ENCODE measurements at places on chromosomes 1 and 21. TPM values are rescaled to one million over a fixed set of nuclear protein-coding genes. Genes with fewer than 3 reads are reported as not detected.

DNA sequence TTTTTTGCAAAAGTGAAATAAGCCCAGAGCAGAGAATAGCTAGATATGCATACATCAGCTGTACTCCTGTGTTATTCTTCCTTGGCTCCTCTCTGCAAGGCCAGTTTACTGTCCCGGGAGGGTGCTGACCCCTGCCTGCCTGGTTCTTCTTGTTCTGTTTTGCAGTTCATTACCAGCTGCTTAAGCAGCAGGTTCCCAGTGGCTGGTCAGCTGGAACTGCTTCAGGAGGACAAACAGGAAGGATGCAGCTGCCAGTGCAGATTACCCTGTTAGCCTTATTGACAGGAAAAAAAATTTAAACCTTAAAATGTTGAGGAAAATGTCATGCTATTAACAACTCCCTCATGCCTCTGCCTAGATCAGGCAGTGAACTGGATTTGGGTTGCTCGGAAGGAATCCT lies 16.0 kb upstream of the LRIG2 start:
- H3K4me3 ChIP-seq = no peak overlapping the region
- no peaks in the 10 kb centered on the region for H3K27me3 ChIP-seq
- H3K36me3 ChIP-seq = no peaks in the 10 kb centered on the region
- H3K4me1 ChIP-seq = peaks cover 5% of the 10 kb centered on the region
- DNase-seq = peak; percentile 54

- H3K4me3 ChIP-seq = no peak overlapping the region
- H3K4me1 ChIP-seq = no peaks in the 10 kb centered on the region
- H3K27ac ChIP-seq = no peak overlapping the region
- H3K36me3 ChIP-seq = no peaks in the 10 kb centered on the region
- no peaks in the 10 kb centered on the region for H3K27me3 ChIP-seq
Measured at GRCh38 chr1:223504741-223505140, 111.5 kb downstream of the CCDC185 start.

The PDC gene
- total RNA-seq = 0.39 TPM

DNA sequence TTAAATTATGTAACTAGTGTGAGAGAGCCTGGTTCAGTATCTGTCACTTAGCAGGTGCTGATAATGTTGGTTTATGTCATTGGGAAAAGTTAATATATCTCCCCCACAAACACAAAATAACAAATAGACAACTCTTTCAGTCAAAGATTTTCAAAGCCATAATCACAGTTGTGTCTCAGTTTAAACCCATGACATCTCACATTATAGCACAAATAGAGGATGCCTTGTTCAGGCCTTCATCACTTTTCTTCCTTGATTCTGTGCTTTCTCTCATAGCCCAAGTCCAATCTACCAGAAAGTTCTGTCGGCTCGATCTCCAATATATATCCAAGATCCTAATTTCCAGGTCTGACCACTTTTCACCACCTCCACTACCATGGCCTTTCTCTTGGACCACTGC lies 6.2 kb upstream of the EPS15 start:
- no peak overlapping the region for H3K27ac ChIP-seq
- no peaks in the 10 kb centered on the region for H3K4me1 ChIP-seq
- DNase-seq = no peak
- H3K27me3 ChIP-seq = no peaks in the 10 kb centered on the region

DNA sequence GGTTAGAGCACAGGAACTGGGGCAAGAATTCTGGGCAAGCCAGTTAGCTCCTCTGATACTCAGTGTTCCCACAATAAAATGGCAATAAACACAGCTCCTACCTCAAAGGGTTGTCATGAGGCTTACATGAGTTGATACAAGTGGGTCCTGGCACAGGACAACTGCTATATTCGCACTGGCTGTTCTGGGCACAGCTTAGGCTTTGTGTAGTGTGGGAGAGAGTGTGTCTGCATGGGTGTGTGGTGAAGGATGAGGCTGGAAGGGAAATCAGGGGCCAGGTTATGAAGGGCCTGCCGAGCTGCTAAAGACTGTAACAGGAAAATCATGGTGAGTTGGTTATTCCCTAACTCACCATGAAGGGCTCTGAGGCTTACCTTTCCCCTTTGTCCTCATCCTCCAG lies 18.7 kb downstream of the ETV3 start:
- H3K4me1 ChIP-seq = no peaks in the 10 kb centered on the region
- DNase-seq = no peak
- no peak overlapping the region for H3K27ac ChIP-seq
- H3K27me3 ChIP-seq = no peaks in the 10 kb centered on the region
- H3K36me3 ChIP-seq = no peaks in the 10 kb centered on the region
- no peak overlapping the region for H3K4me3 ChIP-seq

The S100A7 gene
- not detected for total RNA-seq

The AVPR1B gene
- total RNA-seq = not detected

GRCh38 chr1:221779771-221780170 lies 37.9 kb upstream of the DUSP10 start:
- no peaks in the 10 kb centered on the region for H3K27me3 ChIP-seq
- H3K27ac ChIP-seq = no peak overlapping the region
- DNase-seq = no peak
- no peaks in the 10 kb centered on the region for H3K4me1 ChIP-seq

The HSD3B1 gene
- total RNA-seq = 0.24 TPM

- DNase-seq = peak; percentile 23
- peak overlapping the region; percentile 50 for H3K4me3 ChIP-seq
- no peaks in the 10 kb centered on the region for H3K36me3 ChIP-seq
- no peaks in the 10 kb centered on the region for H3K27me3 ChIP-seq
Measured at GRCh38 chr21:20997311-20997635, 936 bp upstream of the NCAM2 start.

Measured in testis (tissue), 5 donors.